ENCODE measurements at places on chromosomes 3 and 15.
A peak's percentile ranks its signal among the peaks of the same experiment; 100 is the strongest.

DNA sequence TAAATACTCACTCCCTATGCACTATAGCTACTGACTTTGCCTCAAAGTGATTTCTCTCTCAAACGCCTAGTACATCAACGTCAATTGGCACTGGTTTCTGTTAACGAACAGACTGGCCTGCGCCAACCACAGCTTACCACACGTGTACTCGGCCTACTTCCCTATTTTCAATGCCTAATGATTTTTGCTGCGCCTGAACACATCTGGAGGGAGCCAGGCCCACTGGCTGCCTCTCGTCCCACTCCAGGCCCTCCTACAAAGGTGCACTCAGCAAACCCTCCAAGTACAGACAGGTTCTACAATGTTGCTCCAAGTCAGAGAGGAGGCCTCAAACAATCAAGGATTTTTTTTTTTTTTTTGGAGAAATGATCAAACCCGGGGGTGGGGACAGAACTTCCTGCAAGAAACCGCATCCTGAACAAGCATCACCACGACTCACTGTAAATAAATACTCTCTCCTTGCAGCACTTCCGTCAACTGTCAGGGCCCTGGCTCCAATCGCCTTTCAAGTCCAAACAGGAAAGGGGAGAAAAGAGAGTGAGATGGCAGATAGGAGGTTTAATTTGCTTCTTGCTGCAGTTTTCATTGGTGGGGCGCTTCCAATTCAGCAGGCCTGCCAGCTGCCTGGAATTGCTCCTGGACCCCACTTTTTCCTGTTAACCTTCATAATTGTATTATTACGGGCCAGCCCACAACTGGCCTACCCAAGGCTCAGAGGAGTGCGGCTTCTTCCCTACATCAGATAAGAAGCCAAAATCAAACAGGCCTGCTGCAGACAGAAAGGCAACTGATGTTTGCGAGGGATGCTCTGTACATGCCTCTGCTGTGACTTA, 139.3 kb downstream of the FOXP1 start:
- DNase-seq, result peak; percentile 97

GRCh38 chr3:195897853-195898415, 10.4 kb downstream of the TNK2 start:
- no peak for DNase-seq

GRCh38 chr3:180680097-180680430, 775 bp upstream of the CCDC39 start:
- DNase-seq, result no peak

GRCh38 chr3:106033654-106034053, 164.8 kb upstream of the CBLB start:
- no peak for DNase-seq
